Subcutaneous adipose tissue (tissue), 4 donors: ENCODE measurements at places on chromosomes 6 and 20. TPM values are rescaled to one million over a fixed set of nuclear protein-coding genes. Genes with fewer than 3 reads are reported as not detected.

Gene C20orf202
- 0.85 TPM for total RNA-seq

Gene SLC17A3
- not detected for total RNA-seq

Gene NT5E
- total RNA-seq = 26.6 TPM

Gene OVOL2
- total RNA-seq = not detected

Gene OTOR
- not detected for total RNA-seq

Gene TBXT
- total RNA-seq = not detected

Gene TRIM31
- not detected for total RNA-seq

Gene VAPB
- 16.3 TPM for total RNA-seq

Gene NKX2-2
- not detected for total RNA-seq

Gene RAET1L
- not detected for total RNA-seq

Gene XKR7
- not detected for total RNA-seq

Gene RNF39
- not detected for total RNA-seq

Gene KCNK16
- not detected for total RNA-seq
